Femur (tissue), 1 donor: ENCODE measurements at places on chromosomes 3 and 15.

GRCh38 chr3:58408906-58409305 is 24.7 kb downstream of the PDHB start:
- no peak for DNase-seq

- DNase-seq, result no peak
Measured at GRCh38 chr3:98588065-98588464, 5.3 kb downstream of the CPOX start.

DNA sequence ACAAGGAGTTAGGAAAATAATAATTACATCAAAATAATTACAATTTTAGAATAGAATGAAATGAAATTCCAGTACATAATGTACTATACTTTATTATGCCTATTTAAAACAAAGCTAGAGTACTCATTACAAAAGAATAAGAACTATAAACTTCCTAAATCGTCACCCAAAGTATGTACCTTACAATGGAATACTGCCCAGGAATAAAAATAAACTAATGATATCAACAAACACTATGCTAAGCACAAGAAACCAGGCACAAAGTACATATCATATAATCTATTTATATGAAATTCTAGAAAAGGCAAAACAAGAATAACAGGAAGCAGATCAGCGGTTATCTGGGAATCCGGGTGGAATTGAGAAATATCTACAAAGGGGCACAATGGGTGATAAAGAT is 84.7 kb downstream of the MYO9A start:
- DNase-seq, result no peak

GRCh38 chr3:12484983-12485327 is 675 bp downstream of the TSEN2 start:
- no peak for DNase-seq

DNA sequence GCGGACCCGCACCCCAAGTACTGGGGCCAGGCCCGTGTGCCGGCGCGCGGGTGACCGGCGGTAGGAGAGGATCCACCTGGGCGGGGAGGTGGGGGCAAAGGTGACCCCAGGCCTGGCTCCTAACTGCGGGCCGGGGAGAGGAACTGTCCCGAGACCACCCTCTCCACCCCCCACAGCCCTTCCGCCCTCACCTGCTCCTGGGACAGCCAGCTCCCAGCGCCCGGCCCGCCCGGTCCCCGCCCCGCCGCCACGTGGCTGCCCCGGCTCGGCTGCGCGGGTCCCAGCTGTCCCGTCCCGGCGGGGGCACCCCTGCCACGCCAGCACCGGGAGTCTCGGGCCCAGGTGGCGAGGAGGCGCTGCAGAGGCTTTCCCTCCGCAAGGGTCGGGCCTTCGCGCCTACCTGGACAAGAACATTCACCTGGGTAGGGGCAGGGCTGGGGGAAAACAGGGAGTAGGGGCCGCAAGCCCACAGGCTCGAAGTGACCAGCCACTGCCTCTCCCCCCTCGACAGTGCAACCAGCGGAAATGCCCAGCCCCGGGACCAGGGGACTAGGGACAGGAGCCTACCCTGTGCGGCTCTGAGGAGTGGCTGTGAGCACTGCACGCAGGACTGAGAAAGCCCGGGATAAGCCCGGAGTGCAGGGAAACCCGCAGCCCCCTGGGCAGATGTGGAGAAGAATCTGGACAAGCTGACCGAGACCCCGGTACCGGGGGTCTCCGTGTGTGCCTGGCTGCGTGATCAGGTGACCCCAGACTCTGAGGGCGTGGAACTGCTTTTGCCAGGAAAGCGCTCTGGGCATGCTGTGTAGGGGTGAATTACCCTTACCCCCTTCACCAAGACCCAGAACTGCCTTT is at the start of gene SLC12A8:
SLC12A8 (minus strand) TSS at position 240 of the 855 bp plus-strand sequence. CDS start 1,399 bp downstream, outside the sequence.
- no peak for DNase-seq

- DNase-seq, result no peak
Measured at GRCh38 chr3:140883428-140884040, 58.1 kb upstream of the SLC25A36 start.
